ENCODE measurements at places on chromosomes 1 and 21.
A peak's percentile ranks its signal among the peaks of the same experiment; 100 is the strongest.

DNA sequence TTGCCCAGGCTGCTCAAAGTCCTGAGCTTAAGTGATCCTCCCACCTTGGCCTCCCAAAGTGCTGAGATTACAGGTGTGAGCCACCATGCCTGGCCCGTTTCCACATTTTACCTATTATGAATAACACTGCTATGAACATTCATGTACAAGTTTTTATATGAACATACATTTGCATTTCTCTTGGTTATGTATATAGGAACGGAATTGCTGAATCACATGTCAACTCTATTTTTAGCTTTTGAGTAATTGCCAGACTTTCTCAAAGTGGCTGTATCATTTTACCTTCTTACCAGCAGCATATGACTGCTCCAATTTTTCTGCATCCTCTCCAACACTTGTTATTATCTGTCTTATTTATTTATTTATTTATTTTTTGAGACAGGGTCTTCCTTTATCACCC, 2.7 kb downstream of the SPATA21 start:
- peak; percentile 76 for ATAC-seq

GRCh38 chr21:44845418-44846223, 27.8 kb upstream of the SUMO3 start:
- ATAC-seq: peak; percentile 72

- ATAC-seq: no peak
These were observed 647.6 kb downstream of the LMO4 start for GRCh38 chr1:87976316-87976715.

GRCh38 chr1:196207612-196208217, 400.5 kb downstream of the KCNT2 start:
- ATAC-seq: no peak

GRCh38 chr1:2823921-2824610, 22.6 kb upstream of the TTC34 start:
- ATAC-seq: no peak

- no peak for ATAC-seq
These were observed 396.8 kb downstream of the FAM72C start for GRCh38 chr1:143574891-143575520.

Measured in activated CD4-positive, CD25-positive, alpha-beta regulatory T cell treated with anti-CD3 and anti-CD28 coated beads, Interleukin-2, amount 50 U/mL, for 24 hours (primary cell).